ENCODE measurements at places on chromosomes 1 and 21. TPM values are rescaled to one million over a fixed set of nuclear protein-coding genes. Genes with fewer than 3 reads are reported as not detected.

DNA sequence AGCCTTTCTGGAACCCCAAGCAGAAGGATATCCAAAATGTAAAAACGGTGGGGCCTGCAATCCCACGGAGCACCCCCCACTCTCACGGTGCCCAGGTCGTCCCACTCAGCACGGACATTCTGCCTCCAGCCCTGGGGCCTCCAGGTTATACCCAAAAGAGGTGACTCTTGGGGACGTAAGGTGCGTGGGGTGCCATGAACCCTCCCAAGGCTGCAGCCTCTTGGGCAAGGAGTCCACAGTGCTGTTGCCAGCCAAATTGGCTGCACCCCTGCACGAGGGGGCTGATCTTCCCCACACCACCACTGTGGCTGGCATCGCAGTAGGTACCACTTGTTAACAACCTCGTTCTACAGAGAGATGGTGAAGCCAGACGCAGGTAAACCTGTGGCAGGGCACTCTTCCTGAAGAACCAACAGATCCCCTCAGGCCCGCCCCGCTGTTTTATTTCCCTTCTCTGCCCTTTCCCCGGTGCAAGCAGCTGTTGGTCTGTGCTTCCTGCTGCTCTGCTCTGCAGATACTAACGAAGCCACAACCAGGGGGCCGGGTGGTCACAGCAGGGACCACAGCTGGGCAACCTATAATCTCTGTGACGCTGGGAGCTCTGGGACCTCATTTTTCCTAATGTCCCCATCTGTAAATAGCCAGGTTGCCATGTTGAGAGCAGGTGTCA is 8.7 kb downstream of the TFF3 start:
- no peak for DNase-seq

DNA sequence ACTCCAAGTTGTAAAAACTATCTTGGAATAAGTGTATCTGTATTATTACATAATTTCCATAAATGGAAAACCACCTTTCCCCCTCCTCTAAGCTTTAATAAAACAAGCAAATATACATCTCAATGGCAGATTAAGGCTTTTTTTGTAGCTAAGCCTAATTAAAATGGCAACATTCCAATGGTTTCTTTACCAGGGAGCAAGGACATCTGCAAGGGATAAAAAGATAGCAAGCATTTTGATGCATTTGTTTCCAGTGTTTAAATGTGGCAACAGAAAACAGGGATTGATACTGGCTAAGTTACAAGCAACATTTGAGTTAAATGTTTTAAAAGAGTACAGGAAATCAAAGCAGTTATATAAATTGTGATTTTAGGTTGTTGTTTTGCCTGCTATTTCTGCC is 1012.7 kb downstream of the ADGRL2 start:
- no peak for DNase-seq

GRCh38 chr1:36303650-36304360 is 2.4 kb upstream of the SH3D21 start:
- DNase-seq = no peak

Gene TFF1
- total RNA-seq = not detected

DNA sequence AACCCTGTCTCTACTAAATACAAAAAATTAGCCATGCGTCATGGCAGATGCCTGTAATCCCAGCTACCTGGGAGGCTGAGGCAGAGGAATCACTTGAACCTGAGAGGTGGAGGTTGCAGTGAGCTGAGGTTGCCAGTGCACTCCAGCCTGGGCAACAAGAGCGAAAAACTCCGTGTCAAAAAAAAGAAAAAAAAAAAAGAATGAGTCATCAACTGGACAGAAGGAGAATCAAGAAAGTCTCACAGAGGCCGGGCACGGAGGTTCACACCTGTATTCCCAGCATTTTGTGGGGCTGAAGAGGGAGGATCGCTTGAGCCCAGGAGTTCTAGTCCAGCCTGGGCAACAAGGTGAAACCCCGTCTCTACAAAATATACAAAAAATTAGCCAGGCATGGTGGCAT is 45.5 kb upstream of the CDC42BPA start:
- no peak for DNase-seq

Gene GPR157
- 2.0 TPM for total RNA-seq

Gene NR1I3
- not detected for total RNA-seq

GRCh38 chr1:59903141-59903754 is 23.3 kb downstream of the CYP2J2 start:
- peak; percentile 34 for DNase-seq

Gene PLEKHA6
- 0.83 TPM for total RNA-seq

Gene LCE6A
- not detected for total RNA-seq

GRCh38 chr1:214506972-214507431 is 44.4 kb downstream of the PTPN14 start:
- DNase-seq = no peak

DNA sequence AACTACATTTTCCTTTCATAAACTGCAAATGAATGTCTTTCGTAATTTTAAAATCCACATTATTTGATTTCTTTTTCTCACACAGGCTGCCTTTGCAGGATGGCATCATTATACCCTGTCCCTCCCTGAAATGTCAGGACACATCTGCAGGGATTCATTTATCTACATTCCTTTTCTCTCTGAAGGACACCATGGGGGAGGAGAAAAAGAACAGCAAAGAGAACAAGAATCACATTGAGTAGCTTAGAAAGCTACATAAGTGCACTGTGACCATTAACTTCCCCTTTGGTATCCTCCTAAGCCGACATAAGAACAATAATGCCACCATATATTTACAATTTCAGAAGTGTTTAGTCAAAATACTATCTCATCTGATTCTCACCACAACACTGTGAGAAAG is 129.5 kb downstream of the PIGK start:
- DNase-seq = no peak

Gene HCN3
- total RNA-seq = 0.11 TPM

DNA sequence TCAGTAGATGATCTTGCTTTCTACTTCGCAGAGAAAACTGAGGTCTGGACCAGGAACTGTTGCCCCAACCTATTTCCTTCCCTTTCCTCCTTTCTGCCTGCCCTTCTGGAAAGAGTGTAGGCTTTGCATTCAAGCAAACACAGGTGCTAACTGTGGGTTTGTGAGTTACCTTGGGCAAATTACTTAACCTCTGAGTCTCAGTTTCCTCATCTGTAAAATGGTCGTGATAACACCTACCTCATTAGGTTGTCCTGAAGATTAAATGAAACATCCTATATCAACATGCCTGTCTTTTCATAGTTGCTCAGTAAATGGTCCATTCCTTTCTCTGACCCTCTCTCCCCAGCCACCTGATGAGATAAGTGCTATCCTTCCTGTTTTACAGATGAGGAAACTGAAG is 9.5 kb upstream of the BLACAT1 start:
- no peak for DNase-seq

GRCh38 chr1:20483098-20483832 is 2.7 kb downstream of the CAMK2N1 start:
- no peak for DNase-seq

Gene FMO5
- total RNA-seq = not detected

Gene PGLYRP4
- total RNA-seq = not detected

Gene RIPK4
- 39.5 TPM for total RNA-seq

DNA sequence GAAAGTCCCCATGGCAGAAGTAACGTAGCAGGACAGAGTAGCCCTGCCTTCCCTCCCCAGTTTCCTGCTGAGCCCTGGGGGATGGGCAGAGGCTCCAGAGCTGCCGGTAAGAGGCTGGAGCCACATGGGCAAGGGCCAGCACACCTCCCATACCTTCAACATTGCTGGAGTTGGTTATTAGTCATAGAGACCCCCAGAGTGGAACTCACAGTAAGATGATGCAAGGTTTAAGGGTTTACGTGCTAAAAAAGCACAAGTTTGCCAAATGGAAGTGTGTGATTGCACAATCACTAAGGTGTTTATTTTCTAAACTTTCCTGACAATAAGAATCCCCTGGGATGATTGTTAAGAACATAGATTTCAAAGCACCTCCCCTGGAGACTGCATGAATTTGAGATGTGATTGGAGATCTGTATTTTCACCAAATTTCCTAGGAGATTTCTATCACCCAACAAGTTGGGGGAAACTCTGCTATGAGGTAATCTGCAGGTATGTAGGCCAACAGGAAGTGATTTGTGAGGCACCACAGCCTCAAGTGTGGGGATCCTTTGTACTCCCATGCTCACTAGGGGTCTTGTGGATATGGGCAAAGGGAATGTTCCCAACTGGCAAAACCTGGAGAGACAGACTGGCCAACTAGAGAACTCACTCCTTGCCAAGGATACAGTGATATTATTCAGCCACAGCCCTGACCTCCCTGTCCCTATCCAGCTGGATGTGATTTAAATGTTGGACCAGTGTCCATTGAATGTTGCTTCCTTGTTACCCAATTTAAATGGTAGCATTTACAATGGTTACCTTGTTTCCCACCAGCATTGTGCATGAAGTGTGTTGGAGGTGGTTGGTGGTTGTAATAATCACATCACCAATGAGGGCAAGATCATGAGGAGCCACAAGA is 37.1 kb upstream of the CSF1 start:
- peak; percentile 80 for DNase-seq

Gene SERPINC1
- total RNA-seq = not detected

- DNase-seq = no peak
These were observed 10.9 kb downstream of the SMG7 start for GRCh38 chr1:183483224-183483623.

DNA sequence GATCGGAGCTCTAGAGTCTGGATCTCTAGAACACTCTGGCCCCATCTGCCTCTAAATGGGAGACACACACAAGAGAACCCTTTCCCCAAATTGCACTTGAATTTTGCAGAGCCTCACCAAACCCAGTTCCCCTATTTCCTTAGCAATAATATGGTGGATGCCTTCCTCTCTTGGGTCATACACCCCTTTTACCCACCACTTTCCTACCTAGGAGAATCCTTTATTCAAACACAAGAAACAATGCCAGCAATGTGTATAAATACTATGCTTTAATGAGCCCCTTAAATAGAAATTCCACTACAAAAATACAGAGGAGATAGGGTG is 760 bp upstream of the SF3B4 start:
- no peak for DNase-seq

Gene EPHX1
- 8.8 TPM for total RNA-seq

GRCh38 chr21:34871026-34871908 is 177.8 kb downstream of the RUNX1 start:
- DNase-seq = no peak

GRCh38 chr1:67524143-67525052 is 94.2 kb upstream of the SERBP1 start:
- DNase-seq = peak; percentile 13

Data from Daoy (cell line).